ENCODE measurements at places on chromosomes 5 and 9.

- no peak for DNase-seq
These were observed 503.9 kb downstream of the RASEF start for GRCh38 chr9:82558855-82559630.

DNA sequence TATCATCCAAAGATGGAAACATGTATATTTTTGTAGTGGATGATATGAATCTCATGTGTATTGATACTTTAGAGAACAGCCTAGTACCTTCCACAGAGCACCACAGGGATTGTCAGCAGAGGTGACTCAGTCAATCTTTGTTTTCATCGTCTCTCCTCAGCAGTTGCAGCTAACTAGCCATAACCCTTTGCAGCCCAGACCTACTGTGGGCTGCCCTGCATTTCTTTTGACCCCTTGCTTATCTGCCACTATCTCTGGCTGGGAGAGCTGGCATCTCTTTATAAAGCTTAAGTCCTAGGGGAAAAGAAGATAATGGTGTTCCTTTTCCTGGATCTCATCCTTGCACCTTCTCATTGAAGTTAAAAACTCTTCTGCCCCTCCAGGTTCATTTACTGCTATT is 28.7 kb downstream of the HMGCR start:
- no peak for DNase-seq

- no peak for DNase-seq
These were observed 841 bp downstream of the CYSRT1 start for GRCh38 chr9:137225699-137226331.

GRCh38 chr5:137147346-137147745 is 351.8 kb downstream of the SPOCK1 start:
- DNase-seq = no peak

- no peak for DNase-seq
These were observed 5.8 kb downstream of the UNC5A start for GRCh38 chr5:176816043-176816745.

DNA sequence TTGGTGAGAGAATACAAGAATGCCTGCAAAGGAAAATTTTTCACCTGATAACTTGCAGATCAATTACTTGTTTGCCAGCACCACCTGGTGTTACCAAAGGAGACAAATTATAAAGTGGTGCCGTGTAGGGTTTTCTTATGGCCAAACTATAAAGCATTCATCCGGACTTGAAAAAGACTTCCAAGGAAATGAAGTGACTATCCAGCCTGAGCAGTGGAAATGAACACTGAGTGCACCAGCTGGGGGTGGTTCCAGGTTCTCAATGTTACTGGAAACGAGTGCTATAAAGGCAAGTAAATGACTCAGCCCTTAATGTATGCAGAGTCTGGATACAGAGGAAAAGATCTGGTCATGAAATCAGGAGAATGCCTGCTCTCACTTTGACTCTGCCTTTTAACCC is 113.1 kb downstream of the DNAH5 start:
- DNase-seq = no peak

GRCh38 chr5:67286006-67286405 is 89.4 kb upstream of the CD180 start:
- DNase-seq = no peak

GRCh38 chr9:31808766-31809165 is 575.7 kb upstream of the ACO1 start:
- DNase-seq = no peak

DNA sequence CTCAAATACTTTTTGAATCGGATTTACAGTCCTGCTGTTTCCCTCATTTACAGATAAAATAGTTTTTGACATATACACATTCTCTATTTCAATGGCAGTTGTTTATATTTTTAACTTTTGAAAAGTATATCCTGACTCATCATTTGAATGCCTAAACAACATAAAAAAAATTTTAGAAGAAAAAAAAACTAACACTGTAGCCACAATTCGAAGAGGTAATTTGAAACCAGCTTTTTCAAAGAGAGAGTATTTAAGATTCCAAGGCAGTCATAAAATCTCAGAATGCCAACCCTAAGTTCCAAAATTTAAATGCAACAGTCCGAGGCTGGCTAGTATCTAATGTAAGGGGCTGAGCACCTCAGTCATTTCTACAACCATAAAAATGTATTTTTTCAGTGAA is 626.8 kb downstream of the DNAH5 start:
- DNase-seq = no peak

DNA sequence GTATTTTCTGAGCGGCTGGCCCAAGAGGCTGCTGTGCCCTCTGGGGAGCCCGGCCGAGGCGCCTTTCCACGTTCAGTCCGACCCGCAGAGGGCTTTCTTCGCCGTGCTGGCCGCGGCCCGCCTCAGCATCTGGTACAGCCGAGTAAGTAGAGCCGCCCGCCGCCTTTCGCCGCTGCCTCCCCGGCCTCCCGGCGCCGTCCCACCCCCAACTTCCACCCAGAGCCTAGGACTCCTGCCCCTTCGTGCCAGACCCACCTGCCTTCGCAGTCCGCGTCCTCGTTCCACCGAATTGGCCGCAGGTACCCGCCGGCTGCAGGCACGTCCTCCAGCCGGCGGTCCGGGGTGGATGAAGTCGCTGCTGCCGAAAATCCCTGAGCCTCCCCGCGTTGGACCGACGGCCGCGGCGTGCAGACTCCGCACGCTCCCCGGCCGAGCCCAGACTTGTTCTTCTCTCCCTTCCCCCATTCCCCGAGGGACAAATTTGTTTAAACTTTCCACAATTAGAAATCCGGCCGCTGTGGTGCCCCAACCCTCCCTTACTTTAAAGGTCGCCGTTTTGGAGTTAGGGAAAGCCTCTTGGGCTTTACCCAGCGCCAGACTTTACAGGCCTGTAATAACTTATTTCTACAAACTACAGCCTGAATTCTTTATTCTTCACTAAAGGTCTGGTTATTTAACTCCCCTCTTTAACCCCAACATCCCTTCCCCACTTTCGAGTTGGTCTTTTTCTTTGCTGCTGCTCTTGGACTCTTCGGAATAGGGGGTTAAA is 589 bp downstream of the RIC1 start:
- no peak for DNase-seq

GRCh38 chr9:127241354-127241753 is 23.2 kb upstream of the GARNL3 start:
- DNase-seq = no peak

DNA sequence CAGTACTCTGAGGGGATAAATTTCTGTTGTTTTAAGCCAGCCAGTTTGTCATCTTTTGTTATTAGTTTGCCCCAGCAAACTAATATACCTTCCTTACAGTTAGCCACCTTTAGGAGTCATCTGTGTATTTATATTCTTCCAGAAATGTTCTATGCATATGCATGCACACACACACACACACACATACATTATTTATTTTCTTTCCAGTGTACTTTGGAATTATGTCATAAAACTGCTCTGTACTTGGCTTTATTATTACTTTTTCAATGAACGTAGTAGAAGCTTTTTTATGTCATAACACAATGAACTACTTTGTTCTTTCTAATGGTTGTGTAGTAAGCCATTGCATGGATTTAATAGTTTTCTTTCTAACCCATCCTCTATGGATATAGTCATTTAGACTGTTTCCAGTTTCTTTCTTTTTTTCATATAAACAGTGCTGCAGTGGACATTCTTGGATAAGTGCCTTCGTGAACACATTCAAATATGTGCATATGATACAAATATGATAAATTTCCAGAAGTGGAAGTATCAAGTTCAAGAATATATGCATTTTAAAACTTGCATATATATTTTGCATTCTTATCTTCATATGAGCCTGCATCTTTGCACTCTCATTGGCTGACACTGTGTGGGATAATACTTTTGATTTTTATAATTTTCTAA is 26.6 kb upstream of the DAB2 start:
- no peak for DNase-seq

DNA sequence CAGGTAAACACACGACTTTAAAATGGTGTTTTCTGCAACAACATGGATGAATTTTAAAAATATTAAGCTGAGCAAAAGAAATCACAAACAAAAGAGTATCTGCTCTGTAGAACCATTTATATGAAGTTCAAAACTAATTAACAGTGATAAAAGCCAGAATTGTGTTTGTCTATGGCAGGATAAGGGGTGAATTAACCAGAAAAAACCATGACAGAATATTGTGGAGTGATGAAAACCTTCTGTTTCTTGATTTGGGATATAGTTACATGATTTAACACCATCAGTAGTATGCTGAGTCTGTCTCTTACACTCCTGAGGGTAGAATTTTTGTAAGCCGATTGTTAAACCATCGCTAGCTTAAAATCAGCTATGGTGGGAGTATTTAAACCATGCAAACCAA is 101.7 kb upstream of the ZNF366 start:
- no peak for DNase-seq

DNA sequence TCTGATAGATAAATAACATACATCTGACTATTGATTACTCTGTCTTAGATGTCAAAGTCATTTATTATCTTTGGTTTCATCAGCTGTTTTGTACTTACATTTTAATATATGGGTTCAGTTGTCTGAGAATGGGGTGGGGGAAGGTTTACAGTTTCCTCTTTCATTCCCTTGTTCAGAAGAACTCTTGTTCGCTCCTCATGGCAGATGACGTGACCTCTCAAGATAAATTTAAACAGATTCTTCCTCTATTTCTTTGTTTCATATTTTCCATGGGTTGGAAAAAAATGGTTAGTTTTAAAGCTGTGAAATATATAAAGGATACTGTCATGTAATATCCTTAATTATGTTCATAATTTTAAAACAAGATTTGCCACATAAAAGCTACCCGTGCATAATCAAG is 61.4 kb downstream of the TSSK1B start:
- DNase-seq = no peak

- no peak for DNase-seq
These were observed 1156.4 kb downstream of the FOXD4L5 start for GRCh38 chr9:64128572-64128971.

DNA sequence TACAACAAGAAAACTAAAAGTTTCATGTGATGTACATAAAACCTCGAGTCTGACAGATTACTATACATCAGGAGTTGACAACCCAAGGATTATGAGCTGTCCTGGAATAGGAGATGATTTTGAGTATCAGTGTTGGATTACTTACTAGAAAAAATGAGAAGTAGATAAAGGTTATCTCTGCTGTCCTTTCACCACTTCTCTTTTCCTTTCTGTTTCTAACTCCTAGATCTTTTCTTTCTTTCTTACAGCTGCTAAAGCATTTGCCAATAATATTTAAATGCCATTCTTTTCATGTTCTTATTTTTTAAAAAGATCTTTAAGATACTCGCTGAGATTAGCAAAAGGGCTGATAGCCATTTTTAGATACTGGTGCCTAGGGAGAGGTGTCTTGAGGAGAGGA is 14.8 kb downstream of the RBM27 start:
- no peak for DNase-seq

DNA sequence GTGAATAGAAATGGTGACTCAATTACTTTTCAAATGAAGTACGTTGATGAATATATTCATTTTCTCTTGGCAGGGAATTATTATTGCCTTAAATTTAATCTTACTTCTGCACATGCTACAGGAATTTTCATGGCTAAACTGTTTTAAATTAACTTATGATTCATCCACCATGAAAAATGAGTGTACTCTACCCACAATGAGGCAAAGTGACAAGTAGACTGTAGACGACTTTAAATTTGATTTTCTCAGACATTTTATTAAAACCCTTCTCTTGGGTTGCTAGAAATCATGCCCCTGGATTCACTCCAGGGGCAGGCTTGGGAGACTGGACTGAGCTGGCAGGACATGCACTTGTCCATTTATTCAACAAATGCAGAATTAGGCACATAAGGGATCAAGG is 23.5 kb upstream of the ERAP2 start:
- DNase-seq = no peak

- DNase-seq = no peak
These were observed 124.2 kb upstream of the IRX4 start for GRCh38 chr5:2006971-2007291.

DNA sequence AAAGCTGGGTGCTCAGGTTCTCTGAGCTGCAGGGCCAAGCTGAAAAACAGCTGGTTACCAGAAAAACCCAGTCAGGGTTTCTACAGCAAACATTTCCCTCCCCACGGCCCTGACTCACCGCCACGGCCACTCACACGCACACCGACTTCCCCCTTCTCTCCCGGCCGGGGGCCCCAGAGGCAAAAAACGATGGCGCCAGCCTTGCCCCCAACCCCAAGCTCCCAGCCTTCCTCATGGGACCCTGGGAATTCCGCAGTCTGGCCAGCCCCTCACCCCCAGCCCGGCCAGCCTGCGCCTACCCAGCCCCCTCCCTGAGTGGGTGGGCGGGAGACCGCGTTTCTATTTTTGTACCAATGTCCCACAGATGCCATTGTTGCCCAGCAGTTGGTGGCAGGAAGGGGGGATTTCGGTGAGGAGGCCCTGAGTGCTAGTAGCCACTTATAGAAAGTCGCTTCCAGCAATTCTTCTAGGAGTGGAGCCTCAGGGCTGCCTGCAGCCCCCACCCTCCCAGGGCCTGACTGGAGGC is 18.4 kb downstream of the ENG start:
- DNase-seq = no peak
